ENCODE measurements at places on chromosomes 12 and 14.
A peak's percentile ranks its signal among the peaks of the same experiment; 100 is the strongest.

- no peak for DNase-seq
These were observed 1.9 kb upstream of the KCNK10 start for GRCh38 chr14:88324930-88325329.

- no peak for DNase-seq
These were observed 150.3 kb downstream of the FBXL14 start for GRCh38 chr12:1444142-1444516.

DNA sequence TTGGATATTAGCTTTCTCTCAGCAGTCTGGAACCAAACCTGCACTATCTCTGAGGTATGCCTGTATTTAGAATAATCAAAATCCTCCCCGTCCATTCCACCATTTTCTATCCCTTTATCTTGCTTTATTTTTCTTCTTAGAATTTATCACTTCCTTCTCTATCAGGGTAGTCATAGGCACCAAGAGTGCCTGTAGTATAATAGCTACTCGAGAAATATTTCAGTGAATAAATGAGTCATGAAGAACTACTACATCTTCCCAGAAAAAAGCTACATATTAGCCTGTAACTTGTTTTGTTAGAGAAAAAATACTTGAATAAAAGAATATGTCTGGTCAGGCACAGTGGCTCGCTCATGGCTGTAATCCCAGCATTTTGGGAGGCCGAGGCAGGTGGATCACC, 4.3 kb downstream of the SLC2A14 start:
- DNase-seq, result peak; percentile 32

- DNase-seq, result no peak
These were observed 74.2 kb upstream of the C14orf180 start for GRCh38 chr14:104505085-104506074.

- peak; percentile 85 for DNase-seq
These were observed 93.8 kb downstream of the RFLNA start for GRCh38 chr12:124388679-124389137.

- DNase-seq, result no peak
These were observed 86.6 kb downstream of the TBC1D30 start for GRCh38 chr12:64911081-64911480.

DNA sequence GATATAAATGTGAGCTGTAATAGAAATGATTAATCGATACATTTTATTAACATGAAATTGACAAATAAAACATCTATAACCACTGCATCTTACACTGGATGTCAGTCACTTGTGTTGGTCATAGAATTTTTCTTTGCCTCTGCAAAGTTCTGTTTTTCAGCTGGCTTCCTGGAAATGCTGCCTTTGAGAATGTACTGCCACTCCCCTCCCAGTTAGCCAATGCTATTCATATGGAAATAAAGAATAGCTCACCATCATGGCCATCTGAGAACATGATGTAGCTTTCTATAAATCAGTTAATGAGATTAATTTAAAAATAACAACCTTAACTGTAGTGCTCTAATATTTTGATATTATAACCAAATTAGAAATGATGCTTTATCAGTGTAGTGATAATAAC, 41.1 kb downstream of the SLCO1B1 start:
- DNase-seq, result no peak

- no peak for DNase-seq
These were observed 39.1 kb upstream of the GZMB start for GRCh38 chr14:24673059-24673458.

DNA sequence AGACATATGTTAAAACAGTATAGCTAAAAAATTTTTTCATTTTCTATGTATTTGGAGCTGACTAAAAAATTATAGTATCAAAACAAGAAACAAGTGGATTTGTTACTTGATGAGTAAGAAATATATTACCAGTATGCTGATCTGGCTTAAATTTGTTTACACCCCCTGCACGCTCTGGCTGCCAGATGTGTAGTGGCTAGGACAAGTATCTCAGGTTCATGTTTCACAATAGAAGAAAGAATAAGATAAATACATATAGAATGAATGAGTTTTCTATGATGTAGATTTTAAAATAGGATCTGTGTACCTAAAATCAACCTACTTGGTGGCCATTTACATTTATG, 13.1 kb downstream of the NAA30 start:
- no peak for DNase-seq

- DNase-seq, result peak; percentile 68
These were observed 56.2 kb downstream of the CCNK start for GRCh38 chr14:99537399-99537798.

DNA sequence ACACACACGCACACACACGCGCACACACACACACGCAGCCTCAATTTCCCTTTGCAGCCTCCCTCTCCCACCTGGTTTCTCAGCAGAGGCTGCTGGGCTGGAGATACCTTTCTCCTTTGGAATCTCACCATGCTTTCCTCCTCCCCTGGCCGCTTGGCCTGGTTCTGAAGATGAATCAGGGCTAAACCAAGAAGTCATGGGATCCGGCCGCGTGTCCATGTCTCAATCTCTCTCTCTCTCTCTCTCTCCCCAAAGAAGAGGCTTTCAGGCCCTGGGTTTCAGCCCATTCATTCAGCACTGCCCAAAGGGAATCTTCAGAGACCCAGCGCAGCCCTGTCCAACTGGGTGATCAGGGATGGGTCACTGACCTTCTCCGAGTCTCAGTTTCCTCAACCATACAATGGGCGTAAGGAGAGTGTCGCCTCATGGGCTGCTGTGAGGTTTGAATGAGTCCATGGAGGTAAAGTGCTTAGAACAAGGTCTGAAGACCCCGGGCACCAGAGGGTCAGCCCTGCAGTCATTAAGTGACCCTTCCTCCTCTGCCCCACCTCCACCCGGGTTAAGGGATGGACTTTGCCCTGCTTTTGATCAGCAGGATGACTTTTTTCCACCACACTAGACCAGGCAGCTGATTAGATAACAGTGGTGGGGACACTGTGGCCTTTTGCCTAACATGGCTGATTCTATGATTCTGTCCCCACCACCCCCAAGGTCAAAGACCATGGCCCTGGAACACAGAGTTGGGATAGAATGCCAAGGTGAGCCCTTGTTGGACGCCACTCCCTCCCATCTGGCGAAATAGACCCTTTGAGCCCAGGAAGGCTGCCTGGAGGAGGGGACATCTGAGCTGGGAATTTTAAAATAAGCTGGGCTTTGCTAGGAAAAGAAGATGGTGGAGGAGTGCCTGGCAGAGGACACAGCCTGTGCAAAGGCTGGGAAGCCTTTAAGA, 42.1 kb downstream of the SCARB1 start:
- no peak for DNase-seq

GRCh38 chr12:51973560-51973959, 22.1 kb downstream of the ACVR1B start:
- DNase-seq, result peak; percentile 80

DNA sequence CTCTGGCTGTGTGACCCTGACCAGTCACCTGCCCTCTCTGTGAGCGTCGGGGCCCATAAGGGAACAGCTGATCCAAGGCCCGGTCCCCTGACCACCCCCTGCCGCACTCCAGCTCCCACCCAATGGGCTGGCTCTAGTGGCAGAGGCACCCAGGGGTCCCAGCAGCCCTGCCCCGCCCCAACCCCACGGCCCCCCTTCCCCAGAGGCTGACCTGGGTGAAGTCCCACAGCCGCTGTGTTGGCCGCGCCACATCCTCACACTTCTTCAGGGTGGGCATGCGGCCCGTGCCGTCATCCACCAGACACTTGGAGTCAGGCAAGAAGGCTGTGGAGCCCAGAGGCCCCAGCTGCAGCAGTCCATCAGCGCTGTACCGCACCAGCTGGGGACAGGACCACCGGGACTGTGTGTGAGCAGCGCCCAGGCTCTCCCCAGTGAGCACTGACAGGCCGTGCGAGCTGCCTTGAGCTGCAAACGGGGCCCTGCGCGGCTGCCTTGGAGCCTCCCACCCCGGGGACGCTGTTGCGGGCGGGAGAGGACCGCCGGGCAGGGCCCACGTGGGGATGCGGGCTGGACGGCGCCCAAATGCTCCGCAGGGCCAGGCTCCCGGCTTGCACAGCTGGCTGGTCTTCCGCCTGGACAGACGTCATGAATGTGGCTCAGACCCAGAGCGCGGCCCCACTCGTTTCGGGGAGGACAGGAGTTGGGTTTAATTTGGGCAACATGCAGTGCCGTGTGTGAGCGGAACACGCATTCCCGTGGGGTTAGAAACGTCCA, 53.5 kb downstream of the NOC4L start:
- peak; percentile 16 for DNase-seq

DNA sequence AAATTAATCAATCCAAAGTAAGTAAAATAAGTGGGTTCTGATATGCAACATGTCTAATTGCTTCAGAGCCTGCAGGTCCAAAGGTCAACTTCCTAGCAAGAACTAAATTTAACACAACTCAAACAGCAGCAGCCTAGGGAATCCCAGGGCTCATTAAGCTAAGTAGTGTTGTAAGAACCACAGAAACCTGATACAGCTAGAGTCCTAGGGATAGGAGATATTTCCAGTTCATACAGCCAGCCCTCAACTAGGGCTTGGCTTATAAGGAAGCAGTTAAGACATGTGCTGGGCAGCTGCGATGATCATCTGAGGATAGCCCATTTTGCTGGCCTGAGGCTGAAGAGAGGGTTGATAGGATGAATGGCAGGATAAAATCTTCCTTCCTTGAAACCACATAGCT, at the start of gene OR4Q3:
Gene OR4Q3 (plus strand): TSS at position 316 of the 400 bp plus-strand sequence.
- DNase-seq, result no peak

DNA sequence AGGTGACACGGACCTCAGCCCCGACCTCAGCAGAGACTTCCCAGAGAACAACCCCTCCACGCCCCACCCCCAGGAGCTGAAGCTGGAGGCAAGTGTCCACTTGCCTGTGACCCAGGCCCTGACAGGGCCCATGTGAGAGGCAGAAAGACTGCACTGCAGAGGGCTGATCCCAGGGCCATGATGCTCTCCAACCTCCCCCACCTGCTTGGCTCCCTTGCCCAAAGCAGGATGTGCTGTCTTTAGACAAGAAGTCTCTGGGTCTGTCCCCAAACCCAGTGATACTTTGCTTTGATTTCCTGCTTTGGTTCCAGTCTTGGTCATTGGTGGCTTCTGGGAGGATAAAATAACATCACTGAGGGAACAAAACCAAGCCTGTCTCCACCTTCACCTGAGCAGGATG, 59.4 kb downstream of the BCL11B start:
- DNase-seq, result no peak

GRCh38 chr14:77186911-77187648, 5.5 kb downstream of the TMEM63C start:
- peak; percentile 51 for DNase-seq

DNA sequence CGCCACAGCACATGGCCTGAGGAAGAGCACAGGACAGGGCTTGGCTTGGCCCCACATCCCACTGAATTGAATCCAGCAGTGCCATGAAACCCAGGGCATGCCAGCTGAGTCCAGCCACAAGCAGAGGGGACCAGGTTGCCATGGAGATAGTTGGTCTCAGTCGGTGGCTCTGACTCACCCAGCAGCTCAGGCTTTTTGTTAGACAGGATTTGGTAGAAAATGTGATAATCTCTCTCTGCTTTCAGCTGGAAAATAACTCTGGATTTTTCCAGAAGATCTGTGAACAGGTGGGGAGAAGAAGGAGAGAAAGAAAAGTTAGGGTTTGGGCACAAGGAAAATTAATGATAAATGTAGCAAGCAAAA, 4.8 kb downstream of the MYH7 start:
- no peak for DNase-seq

DNA sequence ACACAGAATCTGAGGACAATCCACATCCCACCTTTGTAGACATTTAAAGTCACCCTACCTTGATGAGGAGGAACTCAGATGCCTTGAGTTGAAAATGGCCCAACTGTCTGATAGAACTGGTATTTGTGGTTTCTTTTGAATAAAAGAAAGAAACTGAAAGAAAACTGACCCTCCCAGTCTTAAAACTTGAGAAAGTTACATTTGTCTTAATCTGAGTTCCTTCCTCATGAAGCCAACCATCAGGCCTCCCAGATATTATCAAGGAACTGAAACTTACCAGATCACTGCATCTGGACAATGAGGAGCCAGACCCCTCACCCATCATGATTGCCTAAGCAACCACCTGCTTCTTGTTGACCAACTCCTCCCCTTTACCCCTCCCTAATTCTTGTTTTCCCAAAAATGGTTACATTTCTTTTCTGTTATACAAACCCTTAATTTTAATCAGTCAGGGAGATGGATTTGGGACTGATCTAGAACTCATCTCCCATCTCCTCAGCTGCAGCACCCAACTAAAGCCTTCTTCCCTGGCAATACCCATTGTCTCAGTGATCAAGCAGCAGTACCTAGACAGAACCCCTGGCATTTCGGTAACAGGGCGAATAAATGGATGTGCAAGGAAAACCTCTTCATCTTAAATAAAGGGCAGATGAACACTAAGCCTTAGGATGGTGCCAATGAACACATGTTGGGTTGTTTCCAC, 72.0 kb upstream of the RESF1 start:
- DNase-seq, result no peak

DNA sequence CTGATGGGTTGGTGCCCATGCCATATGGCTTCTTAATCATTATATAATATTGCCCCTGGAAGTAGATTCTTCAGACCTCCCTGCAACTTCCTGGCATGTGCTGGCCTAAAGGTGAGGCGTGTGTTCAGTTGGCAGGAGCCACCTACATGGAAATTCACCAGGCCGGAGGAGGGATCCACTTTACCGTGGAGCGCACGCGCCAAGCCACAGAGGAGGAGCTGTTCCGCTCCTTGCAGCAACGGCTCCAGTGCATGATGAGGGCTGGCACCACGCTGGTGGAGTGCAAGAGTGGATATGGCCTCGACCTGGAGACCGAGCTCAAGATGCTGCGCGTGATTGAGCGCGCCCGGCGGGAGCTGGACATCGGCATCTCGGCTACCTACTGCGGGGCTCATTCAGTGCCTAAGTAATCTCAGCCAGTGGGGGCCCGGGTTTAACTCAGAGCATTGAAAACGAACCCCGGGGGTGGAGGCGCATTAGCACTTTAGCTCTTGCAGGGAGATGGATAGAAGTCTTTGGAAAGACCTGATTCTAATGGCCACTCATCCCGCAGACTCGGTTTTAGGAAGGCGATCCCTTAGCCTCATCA, 13.5 kb downstream of the AMDHD1 start:
- DNase-seq, result no peak

- peak; percentile 38 for DNase-seq
These were observed 229.6 kb downstream of the BCAT1 start for GRCh38 chr12:24719293-24719721.

DNA sequence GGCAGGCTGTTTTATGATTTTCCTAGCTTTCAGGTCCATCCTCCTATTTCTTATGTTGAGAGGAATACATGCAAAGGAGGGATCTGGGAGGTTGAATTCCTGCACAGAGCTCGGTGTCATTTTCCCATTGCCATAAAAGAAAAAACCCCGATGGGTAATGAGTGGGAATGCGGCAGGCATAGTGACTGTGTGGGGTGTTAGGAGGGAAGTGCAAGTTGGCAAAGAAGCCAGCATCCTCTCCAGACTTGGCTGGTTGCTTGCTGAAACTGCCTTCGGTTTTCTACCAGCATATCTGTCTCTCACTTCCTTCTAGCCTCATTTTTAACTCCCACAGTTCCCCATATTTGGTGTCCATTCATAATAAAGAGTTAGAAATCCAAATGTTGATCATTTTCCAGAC, 1046.1 kb downstream of the SLC6A15 start:
- DNase-seq, result no peak
